ENCODE measurements at places on chromosomes 3 and 15.

DNA sequence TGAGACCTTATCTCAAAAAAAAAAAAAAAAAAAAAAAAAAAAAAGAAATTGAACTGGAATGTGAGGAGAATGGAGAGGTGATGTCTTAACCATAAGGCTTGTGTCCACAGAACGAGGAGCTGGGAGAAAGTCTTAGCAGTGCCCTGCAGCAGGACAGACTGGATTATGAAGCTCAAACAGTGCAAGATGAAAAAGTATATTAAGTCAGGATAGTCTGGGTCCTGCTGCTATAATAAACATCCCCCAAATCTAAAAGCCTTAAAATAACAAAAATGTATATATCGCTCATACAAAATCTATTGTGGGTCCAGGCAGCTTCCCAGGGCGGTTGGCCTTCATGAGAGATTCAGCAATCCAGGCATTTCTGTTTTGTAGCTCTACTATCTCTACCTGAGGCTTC, 175.5 kb downstream of the RAB11A start:
- DNase-seq = no peak

DNA sequence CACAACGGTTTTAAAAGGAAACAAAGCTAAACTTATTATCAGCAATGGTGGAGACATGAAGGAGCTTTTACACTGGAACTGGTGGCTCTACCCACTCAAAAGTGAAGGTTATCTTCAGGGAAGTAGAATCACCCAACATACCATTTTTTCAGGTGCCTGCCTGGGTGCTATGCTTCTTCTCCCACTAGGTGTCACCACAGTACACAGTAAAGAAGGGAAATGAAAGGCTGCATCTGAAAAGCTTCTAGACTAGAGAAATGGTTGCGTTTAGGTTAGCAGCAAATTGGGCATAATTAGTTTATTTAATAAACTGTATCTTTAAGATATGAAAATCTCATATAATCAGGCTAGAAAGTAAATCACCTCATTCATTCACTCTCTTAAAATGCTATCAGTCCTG, 47.0 kb upstream of the SELENOK start:
- DNase-seq = no peak

DNA sequence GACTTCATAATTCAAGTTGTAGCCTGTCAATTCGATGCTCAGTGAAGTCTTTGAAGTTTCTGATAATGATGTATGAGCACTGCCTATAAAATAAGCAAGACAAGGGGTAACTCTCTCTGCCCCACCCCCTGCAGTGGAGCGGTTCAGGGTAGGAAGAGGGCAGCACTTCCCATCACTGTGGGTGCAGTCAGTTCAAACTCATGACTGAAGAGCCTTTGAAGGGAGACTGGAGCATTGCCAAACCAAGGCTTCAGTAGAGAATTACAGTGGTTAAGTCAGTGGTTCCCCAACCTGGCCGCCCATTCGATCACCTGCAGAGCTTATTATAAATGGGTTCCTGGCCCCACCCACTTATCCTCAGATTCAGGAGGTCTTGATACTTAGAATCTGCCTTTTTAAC, 190.6 kb downstream of the SHQ1 start:
- DNase-seq = no peak

- no peak for DNase-seq
These were observed 125.0 kb downstream of the PLD1 start for GRCh38 chr3:171685116-171685895.

DNA sequence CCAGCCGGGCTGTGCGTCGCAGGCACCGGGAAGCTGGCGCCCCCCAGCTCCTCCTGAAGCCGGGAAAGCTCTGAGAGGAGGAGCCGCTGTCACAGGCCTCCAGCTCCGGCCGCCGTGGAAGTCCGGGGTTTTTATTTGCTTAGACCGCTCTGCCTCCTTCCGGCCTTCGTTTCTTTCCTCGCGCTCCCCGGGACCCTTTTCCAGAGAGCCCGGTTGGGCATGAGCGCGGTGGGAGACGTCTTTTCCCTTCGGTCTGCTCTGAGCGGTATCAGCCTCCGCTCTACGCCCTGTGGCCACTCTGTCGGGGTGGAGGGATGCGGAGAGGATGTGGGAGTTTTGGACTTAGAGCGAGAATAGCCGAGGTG, 559 bp downstream of the SENP5 start:
- no peak for DNase-seq

GRCh38 chr3:38552364-38552763, 56.2 kb downstream of the EXOG start:
- no peak for DNase-seq

GRCh38 chr3:171564748-171565480, 104.7 kb upstream of the TNIK start:
- no peak for DNase-seq

- no peak for DNase-seq
These were observed 25.3 kb upstream of the ARHGEF3 start for GRCh38 chr3:56826831-56827722.

GRCh38 chr3:72031581-72031980, 246.6 kb upstream of the PROK2 start:
- no peak for DNase-seq

DNA sequence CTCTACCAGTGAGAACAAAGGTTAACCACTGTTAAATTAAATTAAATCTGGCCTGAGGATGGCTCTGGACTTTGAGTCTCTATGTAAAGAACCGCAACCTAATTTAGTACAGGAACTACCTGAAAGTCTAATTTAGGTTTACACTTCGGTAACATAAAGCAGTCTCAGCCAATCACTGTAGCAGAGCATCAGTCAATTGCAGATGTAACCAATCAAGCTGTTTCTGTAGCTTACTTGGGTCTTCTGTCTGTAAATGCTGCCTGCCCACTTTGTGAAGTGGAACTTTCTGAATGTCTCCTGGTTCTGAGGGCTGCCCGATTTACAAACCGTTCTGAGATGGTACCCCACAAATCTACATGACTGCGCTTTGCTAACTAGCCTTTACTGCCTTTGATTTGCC, 39.1 kb upstream of the RASGRP1 start:
- no peak for DNase-seq

DNA sequence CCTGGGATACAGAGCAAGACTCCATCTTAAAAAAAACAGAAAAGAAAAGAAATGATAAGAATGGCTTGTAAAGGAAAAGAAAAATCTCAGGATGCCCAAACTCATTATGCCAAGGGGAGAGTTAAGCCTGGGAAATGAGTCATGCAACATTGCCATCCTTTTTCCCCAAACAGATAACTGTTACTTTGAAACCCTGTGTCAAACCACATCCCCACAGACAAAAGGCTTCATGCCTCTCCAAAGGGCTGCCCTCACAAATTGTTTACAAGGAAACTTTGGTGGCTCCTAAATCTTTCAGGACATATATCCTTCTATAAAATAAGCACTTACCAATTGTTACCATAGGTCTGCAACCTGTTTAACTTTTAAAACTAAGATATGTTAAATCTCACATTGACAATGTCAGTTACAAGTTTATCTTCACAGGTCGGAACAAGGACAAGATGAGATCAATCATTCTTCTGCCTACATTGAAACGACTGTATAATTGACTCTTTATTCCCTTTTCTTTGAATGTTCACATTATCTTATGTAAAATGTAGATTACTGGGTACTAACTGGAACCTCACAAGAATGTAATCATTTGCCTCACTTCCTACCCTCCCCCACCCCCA, 18.6 kb upstream of the SENP7 start:
- no peak for DNase-seq

- DNase-seq = no peak
These were observed 3.7 kb downstream of the KPNA1 start for GRCh38 chr3:122510878-122511535.

DNA sequence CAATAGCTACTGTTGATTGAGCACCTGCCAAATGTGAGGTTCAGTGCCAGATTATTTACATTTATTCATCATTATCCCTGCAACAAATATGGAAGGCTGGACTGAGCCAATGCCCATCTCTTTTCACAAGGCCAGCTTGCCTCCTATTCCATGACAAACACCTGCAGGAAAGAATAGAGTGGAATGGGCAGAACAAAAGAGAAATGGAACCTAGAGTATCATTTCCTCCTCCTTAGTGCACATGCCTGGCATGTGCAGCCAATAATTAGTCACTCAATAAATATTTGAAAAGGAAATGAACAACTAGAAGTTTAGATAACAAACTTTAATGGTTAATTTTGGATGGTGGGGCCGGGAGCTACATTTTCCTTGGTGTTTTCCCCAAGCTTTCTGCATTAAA, 61.4 kb upstream of the MYRIP start:
- DNase-seq = no peak

DNA sequence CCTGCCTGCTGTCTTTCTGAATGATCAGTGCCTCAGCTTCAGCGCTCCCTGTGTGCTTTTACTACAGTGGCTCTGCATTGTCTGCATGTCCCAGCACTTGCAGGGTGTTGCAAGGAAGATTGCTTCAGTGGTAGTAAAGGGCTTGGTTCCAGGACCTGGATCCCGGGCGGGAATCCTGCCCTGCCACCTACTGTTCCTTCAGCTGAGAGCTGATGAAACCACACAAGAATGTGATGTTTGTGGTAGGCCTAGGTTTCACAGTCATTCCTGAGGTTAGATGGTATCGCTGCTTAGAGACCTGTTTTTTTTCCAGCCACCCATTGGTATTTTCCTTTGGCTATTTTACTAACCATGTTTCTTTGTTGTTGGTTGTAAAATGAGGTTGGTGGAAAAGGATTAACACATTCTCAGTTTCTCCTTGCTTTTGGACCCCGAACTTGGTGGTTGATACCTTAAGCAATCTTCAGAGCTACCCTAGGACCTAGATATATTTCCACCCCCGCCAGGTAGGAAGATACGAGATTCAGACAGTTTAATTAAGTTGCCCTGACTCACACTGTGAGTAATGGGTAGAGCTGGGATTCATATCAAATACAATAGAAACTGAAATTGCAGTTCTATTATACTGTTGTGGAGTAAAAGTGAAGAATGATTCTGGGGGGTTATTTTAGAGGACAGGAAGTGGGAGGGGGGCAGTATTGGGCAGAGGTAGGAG, 11.4 kb downstream of the GPR87 start:
- DNase-seq = no peak

DNA sequence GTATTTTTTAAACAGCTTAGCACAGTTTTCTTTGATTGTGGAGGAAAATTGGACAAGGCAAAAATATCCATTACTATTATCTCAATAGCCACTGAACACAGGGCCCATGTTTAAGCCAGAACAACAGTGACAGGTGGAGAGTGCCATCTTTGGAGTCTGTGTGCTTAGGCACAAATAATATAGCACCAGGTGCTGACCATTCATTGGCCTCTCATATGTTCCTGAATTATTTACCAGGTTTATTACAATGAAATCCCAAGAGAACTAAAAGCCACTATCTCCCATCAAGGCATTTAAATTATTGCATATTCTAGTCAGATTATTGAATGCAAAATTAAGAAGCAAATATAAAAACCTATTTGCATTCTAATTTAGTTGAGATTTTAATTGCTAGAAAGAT, 39.6 kb downstream of the GPR156 start:
- DNase-seq = no peak

- DNase-seq = no peak
These were observed 44.2 kb upstream of the CSPG5 start for GRCh38 chr3:47622671-47623461.

- no peak for DNase-seq
These were observed 3.1 kb upstream of the CFAP20DC start for GRCh38 chr3:59052803-59053411.

- DNase-seq = no peak
These were observed 42.4 kb upstream of the RHO start for GRCh38 chr3:129485721-129486663.

- DNase-seq = no peak
These were observed 148.6 kb upstream of the STT3B start for GRCh38 chr3:31384117-31384516.

GRCh38 chr3:55484191-55484689, 2.9 kb downstream of the WNT5A start:
- no peak for DNase-seq

DNA sequence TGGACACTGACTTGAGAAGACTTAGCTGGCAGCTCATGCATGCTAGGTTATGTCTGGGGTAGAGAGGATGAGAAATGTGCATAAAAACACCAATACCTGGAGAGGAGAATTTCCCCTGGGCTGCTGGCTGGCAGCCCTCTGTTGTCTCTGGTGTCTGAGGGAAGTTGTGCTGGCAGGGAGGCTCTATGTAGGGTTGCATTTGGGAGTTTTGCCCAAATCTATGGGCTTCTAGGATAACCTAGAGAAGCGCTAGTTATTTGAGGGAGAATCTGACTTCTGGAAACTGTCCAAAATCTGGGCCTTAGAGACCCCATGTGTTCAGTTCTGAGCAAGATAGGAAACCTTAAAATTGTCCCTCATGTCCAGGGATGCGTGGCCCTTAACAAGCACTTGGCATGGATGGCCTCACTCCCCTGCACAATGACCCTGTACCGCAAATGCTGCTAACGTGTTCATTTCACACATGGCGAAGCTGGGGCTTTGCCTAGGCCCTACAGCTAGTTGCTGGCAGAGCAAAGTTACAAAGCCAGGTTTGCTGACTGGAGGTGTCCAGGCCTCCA, 70.3 kb upstream of the ATP2B2 start:
- DNase-seq = no peak

DNA sequence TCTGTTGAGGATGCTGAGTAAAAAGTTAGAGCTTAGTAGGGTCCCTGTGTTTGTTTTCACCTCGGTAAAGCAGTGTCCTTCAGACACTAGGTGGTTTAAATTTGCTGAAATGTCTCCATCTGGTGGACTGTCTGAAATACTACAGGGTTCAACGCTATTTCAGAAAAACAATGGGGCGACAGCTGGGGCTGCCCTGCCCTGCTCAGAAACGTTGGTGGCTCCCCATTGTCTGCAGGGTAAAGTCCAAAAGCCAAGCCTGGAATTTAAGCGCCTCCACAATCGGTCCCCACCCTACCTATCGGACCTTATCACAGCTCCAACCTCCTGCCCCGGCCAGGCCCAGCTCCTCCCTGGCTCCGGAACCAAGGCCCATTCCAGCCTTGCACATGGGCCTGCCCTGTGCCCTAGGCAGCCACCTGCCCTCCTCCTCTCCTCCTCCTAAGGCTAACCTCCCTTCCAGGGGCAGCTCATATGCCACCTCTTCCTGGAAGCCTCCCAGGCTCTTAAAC, 4.3 kb upstream of the TSEN2 start:
- DNase-seq = no peak

All from NCI-H1694 (cell line).